ENCODE measurements at places on chromosomes 4 and X.
A peak's percentile ranks its signal among the peaks of the same experiment; 100 is the strongest.

GRCh38 chrX:114959729-114960128 lies 57.7 kb downstream of the IL13RA2 start:
- no peak for DNase-seq

- peak; percentile 69 for DNase-seq
Measured at GRCh38 chr4:24988776-24989175, 42.0 kb downstream of the LGI2 start.

DNA sequence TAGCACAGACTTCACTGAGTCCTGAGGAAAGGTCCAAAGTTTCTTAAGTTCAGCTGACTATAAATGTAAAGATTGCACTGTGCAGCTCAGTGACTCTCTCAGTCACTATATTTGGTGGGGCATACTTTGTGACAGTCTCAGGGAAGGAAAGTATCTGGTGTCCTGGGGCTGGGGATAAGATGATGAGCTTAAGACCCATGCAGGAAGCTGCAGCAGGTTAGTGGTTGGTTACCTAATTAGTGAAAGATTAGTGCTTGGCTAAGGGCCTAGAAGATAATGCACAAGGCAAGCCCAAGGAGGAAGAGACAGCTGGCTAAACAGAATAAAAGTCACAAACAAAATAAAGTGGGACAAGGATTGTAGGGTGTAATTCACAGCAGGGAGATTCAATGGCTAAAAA lies 25.4 kb upstream of the SLITRK4 start:
- DNase-seq, result no peak

GRCh38 chrX:41923978-41924683 lies 777 bp upstream of the CASK start:
- peak; percentile 33 for DNase-seq

DNA sequence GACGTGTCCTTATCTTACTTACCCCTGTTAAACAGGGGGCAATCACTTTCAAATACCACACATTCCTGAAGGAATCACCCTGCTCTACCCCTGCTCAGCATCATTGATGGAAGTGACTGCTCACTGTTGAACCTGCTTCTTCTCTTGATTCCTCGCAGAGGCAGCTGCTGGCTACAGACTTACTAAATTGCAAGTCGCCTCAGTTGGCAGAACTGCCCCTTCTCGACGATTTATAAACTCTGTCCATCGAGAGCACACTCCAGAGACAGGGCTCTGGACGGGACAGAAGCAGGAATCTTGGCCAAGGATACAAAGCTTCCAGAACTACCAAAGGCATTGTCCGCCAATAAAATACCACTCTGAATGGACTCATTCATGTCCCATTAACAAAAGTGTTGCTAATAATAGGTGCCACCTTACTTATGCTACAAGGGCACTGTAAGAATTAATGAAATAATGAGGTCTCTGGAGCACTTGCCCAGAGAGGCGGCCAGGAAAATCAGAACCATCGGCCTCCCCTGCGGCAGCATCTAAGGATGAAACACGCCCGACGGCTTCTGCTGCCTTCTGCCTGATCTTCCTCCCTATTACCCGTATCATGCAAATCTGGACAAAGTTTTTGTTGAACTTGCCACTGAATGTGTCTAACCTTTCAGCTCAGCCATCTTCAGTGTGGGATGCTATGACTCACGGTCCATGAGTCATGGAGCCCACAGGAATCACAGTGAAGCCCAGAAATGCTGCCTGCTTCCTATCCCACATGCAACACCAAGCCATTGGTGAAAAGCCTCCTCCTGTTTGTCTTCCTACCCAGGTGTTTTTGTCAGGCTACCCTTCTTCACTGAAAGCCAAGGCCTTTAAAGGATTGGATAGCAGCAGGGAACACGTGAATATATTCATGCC lies 164.9 kb downstream of the MAML3 start:
- DNase-seq, result no peak

- no peak for DNase-seq
Measured at GRCh38 chr4:72109959-72110497, 78.2 kb downstream of the NPFFR2 start.

DNA sequence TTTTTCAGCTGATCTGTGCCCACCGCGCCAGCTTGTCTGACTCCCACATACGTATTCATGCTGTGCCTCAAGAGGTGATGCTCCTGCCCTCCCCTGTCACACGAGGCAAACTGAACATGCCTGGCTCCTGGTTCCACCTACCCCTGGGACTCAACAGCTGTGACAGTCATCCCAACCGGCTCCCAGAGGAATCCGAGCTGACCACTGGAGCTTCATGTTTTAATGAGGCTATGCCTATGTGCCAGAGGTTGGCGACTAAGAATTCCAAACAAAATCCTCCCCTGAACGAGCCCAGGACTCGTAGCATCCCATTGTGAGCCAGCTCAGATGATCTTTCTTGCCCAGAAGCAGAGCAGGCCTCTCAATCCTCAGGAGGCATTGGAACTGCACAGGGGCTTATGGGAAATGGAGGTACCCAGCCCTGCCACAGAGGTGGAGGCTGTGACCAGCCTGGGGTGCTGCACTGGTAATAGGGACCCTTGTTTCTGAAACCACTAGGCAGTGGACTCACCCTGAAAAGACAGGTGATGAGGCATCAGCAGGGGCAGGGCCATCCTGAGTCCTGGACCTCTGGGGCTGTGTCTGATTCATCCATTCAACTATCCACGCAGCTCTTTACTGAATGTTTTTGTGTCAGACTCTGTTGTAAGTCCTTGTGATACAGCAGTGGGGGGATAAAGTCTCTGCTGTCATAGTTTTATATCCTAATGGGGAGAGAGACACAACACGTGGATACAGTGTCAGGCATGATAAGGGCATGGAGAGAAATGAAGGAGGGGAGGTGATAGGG lies 325.0 kb downstream of the EVC2 start:
- DNase-seq, result no peak

DNA sequence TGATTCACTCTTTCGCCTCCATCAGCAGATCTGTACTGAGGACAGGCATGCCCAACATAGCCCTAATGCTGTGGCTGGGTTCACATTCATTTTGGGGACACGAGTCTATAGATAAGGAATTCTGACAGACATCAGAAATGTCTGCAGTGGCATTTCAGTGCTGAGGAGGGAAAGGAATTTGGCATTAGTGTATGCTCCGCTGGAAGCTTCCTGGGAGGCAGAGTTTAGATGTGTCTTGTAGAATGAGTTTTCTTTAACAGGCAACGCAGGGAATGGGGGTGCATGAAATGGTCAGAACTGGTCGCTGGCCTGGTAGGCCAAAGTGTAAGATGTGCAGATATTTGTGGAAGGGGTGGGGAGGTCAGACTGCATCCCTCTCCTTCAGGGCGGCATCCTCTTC lies 43.5 kb upstream of the ZNF518B start:
- DNase-seq, result no peak

DNA sequence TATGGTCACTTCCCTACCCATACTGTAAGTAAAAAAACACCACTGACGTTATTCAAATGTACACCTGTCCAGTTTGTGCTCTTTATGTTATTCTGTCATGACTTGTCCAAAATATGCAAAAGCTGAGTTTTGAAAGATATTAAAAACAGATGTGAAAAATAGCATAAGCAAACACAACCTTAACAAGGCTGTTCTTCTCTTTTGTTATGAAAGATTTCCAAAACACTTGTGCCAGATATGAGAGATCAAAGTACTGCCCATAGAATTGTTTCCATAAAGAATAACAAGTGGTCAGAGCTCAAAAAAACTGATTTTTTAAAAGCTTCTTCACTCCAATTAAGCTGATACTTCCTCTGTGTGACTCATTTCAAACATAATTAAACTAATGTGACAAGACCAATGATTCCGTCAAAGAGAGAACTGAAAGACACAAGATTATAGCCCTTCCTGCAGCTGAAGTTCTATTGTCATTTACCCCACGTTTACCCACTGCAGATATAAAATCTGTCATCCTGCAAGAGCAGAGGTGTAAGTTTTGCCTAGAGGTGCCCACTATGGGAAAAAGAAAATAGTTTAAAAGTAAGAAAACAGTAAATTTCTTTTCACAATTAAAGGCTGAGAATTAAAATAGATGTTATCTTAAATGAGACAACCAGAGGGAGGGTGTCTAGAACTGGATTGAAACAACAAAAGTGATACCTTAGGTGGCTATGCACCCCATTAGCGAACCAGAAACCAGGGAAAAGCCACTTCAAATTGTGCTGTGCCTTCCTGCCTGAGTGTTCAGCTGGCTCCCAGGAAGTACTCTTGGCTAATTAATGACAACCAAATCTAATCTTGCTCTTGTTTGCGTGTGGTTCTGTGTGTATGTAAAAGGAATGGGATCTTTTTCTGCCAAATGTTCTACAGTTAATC lies 30.1 kb downstream of the RASSF6 start:
- no peak for DNase-seq

- no peak for DNase-seq
Measured at GRCh38 chrX:134545510-134545909, 85.5 kb downstream of the HPRT1 start.

- no peak for DNase-seq
Measured at GRCh38 chr4:16263056-16263455, 36.8 kb upstream of the TAPT1 start.

- DNase-seq, result no peak
Measured at GRCh38 chrX:134997646-134998045, 6.9 kb downstream of the SMIM10 start.

DNA sequence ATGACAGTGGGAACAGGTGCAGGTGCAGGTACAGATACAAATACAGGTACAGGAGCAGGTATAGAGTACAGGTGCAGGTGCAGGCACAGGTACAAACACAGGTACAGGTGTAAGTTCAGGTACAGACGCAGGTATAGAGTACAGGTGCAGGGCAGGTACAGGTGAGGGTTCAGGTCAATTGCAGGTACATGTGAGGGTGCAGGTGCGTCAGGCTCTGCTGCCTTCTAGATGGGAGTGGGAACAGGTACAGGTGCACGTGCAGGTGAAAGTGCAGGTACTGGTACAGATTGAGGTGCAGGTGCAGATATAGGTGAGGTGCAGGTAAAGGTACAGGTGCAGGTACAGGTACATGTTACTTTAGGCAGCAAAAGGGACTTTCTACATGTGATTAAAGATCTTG lies 85.7 kb downstream of the CRLF2 start:
- no peak for DNase-seq

GRCh38 chrX:107718156-107718621 lies 57.4 kb downstream of the TSC22D3 start:
- peak; percentile 78 for DNase-seq

DNA sequence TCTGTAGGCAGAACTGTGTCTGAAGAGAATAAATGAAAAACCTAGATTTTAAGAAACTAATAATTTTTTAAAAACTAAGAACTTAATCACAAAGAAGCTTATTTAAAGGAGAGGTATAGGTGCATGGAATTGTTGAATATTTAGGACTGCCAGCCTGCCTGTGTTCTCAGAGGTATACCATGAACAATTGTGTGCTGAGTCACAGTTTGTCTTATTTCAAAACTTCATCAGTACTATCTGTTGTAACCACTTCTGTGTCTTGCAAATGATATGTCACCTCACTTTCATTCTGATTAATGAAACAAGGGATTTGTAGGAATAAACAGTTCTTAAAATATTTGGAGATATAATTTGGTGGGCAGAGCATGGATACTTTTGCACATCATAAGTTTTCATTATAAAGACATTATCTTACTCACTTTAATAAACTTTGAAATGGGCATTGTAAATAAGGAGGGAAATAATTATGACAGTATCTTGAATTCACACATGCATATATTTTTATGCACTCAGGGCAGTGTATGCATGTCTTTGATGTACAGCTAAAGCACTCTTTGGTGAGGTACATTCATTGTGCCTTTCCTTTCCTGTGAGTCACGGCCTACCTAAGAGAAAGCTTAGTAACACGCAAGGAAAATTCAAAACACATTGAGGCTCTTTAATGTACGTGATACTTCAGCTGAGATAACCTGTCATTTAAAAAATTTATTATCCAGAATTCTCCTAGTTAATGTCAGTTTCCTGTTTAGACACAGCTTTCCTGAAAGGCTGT lies 31.7 kb downstream of the STOX2 start:
- no peak for DNase-seq

- no peak for DNase-seq
Measured at GRCh38 chr4:147037069-147037468, 91.4 kb upstream of the TTC29 start.

GRCh38 chr4:113083346-113083745 lies 33.9 kb downstream of the ANK2 start:
- no peak for DNase-seq

GRCh38 chrX:124362072-124362471 lies 15.7 kb downstream of the SH2D1A start:
- no peak for DNase-seq

DNA sequence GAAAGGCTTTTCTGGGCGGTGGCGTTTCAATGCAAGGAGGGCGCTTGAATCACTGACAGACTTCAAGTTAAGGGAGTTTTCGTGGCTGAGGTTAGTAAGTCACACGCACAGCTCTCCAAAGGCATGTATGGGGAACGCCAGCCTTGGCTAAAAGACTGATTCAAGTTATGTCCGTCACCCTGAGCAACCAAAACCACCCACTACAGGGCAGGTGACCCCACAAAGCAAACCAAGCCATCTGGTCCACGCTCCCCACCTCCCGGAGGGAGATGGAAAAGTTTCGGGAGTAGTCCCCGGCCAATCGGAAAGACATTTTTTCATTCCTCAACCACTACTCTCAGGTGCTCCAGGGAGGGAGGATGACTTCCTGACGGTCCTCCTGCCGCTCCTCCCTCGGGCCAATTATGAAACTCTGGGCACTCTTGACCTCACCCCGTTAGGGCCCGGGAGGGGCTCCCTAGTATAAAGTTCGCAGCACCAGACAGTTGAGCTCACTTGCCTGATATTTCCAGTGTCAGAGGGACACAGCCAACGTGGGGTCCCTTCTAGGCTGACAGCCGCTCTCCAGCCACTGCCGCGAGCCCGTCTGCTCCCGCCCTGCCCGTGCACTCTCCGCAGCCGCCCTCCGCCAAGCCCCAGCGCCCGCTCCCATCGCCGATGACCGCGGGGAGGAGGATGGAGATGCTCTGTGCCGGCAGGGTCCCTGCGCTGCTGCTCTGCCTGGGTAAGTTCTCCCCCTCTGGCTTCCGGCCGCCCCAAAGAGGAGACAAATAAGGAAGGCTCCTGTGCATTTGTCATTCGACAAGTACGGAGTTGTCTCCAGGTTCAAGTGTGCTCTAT lies at the start of gene EREG:
Gene EREG, plus strand, starts transcription at position 494 of the 840 bp plus-strand sequence. Its CDS starts 164 bp downstream, at position 658.
- DNase-seq, result no peak

- DNase-seq, result no peak
Measured at GRCh38 chrX:138018145-138018799, 452.3 kb downstream of the ZIC3 start.

GRCh38 chr4:5970381-5971077 lies 47.7 kb downstream of the C4orf50 start:
- peak; percentile 8 for DNase-seq

All from WERI-Rb-1 (cell line).